ENCODE measurements at places on chromosomes 6 and 20.

- DNase-seq, result no peak
Observed at GRCh38 chr6:31252625-31253024, 19.3 kb downstream of the HLA-C start.

DNA sequence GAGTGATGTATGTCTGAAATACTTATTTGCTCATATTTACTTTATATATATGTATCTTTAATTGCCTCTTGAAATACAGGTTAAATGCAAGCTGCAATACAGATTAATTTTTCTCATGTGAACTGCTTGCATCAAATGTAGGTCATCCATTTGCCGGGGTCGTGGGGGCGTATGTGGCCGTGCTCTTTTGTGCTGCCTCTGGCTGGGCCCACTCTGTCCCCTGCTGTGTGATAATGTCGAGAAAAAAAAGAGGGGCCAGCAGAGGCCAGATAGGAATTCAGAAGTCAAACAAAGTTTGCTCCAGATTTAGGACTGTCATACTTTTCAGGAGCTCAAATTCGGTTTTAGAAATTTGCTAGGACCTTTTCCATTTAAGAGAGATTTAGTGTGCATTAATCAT, 459.6 kb upstream of the SOX4 start:
- DNase-seq, result no peak

DNA sequence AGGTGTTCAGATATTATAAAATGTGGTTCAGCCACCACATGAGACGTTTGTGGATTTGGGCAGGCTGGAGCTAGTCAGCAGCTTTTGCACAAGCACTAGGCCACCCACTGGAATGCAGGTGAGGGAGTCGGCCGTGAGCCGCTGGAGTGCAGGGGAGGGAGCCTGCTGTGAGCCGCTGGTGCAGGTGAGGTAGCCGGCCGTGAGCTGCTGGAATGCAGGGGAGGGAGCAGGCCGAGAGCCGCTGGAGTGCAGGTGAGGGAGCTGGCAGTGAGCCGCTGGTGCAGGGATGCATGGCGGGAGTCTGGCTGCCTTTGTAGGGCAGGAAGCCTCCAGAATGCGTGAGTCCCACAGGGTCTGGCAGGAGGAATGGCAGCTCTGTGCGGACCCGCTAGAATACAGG, 1907.6 kb upstream of the DEFB115 start:
- no peak for DNase-seq

DNA sequence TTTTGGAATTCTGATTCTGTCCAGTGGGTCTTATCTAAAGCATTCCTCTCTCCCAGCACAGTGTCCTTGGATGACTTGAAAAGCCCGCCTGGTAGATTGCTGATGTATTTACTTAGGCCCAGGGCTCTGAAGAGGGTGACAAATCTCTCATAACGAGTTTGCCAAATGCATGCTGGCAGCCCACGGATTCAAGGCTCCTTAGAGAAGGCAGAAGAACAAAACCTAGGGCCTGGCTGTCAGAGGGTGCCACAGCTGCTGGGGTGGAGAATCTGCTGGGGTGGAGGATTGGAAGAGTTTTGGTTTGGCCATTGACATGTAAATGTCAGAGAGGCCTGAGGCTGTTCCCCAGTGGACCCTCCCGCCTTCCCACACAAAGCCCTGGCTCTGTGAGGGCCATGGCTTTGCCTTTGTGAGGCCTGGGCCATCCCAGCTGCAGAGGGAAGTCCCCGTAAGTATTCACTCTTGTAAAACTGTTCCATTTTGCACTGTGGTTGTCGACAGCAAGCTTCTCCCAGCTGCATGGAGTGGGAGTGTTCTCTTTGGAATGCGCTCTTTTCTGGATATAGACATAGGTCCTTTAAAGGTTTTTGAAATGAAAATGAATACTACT, 50.3 kb downstream of the ANKRD6 start:
- no peak for DNase-seq

- no peak for DNase-seq
Observed at GRCh38 chr20:20799716-20800312, 87.4 kb upstream of the RALGAPA2 start.

GRCh38 chr6:52550870-52551269, 26.0 kb downstream of the TRAM2 start:
- DNase-seq, result no peak

DNA sequence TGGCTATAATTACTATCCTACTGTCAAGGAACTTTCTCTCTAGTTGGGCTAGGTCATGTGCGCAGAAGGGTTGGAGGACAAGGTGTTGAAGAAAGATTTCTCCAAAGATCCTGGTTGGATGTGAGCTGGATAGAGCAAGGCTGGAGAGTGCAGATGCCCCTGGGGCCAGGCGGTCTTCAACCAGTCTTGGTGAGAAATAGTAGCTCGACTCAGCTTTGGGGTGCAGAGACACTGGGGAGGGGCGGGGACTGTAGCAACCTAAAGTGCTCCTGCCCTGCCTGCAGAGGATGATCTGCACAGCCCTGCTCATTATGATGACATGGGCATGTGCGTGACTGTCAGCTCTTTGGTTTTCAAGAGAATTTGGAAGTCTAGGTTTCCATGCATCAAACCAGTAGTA, 35.9 kb downstream of the PHACTR3 start:
- DNase-seq, result no peak

DNA sequence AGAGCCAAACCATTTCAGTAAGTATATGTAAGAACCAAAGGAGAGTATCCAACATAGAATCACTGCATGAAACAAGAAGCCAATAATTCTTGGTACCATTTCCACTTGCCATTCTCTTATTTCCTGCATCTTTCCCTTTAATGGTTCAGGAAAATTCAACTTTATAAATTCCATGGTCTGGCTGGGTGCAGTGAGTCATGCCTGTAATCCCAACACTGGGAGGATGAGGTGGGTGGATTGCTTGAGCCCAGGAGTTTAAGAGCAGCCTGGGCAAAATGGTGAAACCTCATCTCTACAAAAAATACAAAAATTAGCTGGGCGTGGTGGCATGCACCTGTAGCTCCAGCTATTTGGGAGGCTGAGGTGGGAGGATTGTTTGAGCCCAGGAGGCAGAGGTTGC, 21.2 kb downstream of the NHLRC1 start:
- DNase-seq, result no peak
